ENCODE measurements at places on chromosomes 16 and 17.

DNA sequence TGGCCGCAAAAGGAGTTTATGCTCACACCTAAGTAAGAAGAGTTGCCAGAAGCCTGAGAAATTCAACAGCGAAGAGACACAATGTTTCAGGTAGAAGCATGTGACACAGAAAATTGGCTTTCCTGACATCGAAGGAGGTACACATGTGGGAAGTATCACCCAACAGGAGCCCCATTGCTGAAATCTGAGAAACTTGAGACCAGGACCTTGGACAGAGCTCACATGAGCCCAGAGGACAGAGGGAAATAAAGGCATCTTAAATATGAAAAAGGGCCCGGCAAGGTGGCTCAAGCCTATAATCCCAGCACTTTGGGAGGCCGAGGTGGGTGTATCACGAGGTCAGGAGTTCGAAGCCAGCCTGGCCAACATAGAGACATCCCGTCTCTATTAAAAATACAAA is 304.1 kb upstream of the C16orf82 start:
- no peak for DNase-seq

GRCh38 chr17:57657211-57657610 is 87.9 kb downstream of the CCDC182 start:
- DNase-seq, result no peak

- DNase-seq, result no peak
Observed at GRCh38 chr16:84503751-84504395, 586 bp downstream of the MEAK7 start.

DNA sequence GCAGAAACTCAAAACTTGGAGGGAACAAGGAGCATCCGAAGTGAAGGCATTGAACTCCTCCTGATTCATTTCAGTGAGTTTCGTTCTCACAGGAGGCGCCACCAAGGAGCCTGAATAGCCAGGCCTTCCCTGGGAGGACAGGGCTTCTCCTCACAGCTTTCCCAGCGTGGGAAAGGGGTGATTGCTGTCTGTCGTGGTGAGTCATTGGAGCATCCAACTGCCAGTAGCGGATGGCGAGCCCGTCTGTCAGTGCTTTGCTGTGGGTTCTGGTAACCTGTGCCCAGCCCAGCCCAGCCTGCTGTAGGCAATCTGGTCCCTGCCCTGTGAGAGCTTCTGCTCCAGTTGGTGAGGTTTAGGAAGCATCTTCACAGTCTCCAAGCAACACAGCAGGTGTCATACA is 28.3 kb downstream of the PLCD3 start:
- DNase-seq, result no peak

GRCh38 chr17:17053446-17054379 is 11.5 kb downstream of the MPRIP start:
- no peak for DNase-seq

DNA sequence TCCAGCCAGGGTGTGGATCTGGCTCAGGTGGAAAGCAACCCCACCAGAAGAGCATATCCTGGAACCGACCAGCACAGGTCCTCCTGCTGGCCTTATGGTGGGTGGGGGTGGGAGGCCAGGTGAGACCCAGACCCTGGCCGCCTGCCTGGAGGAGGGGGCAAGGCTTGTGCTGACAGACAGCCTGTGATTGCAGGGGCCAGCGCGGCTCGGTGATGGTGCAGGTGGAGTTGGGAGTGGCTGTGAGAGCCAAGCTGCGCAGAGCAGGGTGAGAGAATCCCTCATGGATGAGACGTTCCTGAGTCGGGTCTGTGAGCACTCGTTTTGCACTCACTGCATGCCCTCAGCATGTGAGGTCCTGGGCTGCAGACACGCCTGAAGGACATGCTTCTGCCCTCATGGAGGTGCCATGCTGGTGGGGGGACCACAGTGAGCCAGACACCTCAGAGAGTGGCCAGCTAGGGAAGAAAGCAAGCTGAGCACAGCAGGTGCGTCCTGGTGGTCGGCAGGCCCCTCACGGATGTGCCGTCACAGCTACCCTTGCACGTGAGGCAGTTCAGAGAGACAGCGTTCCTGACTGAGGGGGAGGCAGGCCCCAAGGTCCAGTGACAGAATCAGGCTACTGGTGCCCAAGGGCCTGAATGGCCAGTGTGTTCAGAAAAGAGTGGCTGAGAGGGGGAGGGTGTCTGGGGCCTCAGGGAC is 3.8 kb upstream of the KCNJ12 start:
- DNase-seq, result no peak

DNA sequence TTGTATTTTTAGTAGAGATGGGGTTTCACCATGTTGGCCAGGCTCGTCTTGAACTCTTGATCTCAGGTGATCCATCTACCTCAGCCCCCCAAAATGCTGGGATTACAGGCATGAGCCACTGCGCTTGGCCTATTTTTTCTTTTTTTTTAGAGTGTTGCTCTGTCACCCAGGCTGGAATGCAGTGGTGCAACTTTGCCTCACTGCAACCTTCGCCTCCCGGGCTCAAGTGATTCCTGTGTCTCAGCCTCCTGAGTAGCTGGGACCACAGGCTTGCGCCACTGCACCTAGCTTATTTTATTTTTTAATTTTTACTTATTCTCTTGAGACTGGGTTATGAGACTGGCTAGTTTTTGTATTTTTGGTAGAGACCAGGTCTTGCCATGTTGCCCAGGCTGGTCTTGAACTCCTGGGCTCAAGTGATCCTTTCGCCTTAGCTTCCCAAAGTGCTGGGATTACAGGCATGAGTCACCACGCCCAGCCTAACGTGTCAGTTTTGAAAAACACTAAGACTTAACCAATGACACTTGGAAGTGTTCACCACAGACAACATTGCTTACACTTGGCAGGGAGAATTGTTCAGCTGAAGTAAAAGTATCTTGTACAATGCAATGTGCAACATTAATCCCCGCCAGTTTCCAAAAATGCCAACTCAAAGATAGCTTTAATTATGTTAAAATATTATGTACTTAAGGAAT is 26.9 kb downstream of the ATAD5 start:
- no peak for DNase-seq

- DNase-seq, result no peak
Observed at GRCh38 chr17:7263801-7264078, 1.5 kb upstream of the CLDN7 start.

GRCh38 chr17:82517230-82517865 is 2.2 kb upstream of the FOXK2 start:
- no peak for DNase-seq

- no peak for DNase-seq
Observed at GRCh38 chr17:28528327-28529012, 22.3 kb downstream of the FOXN1 start.

GRCh38 chr17:4974115-4974670 is 6.6 kb upstream of the SPAG7 start:
- no peak for DNase-seq

DNA sequence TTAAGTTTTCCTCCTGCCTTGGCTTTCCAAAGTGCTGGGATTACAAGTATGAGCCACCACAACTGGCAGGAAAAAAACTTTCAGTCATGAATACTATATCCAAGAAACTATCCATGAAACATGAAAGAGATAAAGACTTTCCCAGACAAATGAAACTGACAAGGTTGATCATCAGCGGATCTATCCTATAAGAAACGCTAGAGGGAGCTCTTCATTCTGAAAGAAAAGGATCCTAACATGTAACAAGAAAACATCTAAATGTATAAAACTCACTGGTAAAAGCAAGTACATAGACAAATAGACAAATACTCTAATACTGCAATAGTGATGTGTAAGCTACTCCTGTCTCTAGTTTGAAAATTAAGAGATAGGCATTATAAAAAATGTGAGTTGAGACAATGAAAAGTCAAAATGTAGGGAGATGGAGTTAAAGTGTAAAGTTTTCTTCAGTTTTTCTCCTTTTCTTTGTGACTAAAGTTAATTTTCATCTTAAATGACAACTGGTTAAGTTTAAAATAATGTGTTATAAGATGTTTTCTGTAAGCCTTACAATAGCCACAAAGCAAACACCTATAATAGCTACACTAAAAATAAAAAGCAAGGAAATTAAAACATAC is 79.6 kb upstream of the TEKT1 start:
- no peak for DNase-seq

DNA sequence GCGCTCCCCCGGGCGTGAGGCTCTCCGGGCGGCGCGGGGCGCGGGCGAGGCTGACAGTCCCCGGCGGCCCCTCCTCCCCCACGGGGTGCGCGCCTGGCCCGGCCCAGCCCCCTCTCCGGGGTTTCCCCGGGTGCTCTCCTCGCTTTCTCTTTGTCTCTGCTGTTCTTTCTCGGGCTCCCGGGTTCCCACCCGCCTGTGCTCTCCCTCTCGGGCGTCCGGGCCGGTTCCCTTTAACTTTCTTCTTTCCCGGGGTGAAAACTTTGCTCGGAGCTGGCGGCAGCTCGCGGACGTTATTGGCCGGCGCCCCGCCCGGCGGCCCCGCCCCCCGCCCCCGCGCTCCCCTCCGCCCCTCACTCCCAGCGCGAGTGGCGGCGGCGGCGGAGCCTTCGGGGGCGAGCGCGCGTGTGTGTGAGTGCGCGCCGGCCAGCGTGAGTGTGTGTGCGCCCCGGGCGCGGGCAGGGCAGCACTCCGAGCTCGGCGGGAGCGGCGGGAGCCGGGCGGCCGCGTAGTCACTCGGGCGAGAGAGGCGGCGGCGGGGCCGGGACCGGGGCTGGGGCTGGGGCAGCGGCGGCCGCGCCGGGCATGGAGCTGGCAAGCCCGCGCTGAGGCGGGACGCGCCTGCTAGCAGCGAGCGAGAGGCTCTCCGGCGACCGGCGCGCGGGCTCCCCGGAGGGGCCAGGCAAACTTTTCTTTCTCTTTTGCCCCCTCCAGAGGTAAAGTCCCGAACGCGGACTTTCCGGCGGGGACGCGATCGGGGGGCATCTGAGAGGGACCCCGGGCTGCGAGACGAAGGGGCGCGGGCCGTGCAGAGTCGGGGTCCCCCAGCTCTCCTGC is at the start of gene NTN1:
Gene NTN1, plus strand, starts transcription at position 353 of the 834 bp plus-strand sequence. CDS start 864 bp downstream, outside the sequence.
- DNase-seq, result no peak

DNA sequence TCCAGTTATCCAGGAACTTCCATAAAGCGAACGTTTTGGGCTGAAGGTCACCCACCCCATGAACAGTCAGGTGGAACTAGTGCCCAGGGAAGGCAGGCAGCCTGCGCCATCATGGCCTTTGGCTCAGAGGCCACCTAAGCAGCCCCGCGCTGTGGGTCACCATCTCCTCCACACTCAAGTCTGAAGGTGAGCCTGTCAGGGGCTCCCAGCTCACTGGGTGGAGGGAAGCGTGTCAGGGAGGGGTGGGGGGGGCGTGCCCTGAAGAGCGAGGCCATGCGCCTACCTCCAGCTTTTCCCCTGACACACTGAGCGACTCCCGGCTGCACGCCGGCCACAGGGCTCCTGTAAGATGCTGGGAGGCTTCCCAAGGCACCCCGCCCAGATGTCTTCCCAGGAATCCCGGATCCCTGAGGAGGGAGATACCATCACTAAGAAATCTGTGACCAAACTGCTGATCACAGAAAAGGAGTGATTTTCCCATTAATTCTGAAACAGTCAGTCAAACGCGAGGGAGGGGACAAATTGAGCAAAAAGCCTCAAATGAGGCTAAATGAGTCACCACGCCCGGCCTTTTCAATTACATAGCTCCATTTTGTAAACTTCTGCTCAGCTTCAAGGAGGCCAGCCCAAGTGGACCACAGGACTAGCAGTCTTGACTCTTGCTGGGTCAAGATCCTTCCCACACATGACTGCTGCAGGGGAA is 26.5 kb upstream of the SLC25A19 start:
- no peak for DNase-seq

GRCh38 chr17:44607836-44608690 is 48.2 kb upstream of the MEIOC start:
- DNase-seq, result no peak

DNA sequence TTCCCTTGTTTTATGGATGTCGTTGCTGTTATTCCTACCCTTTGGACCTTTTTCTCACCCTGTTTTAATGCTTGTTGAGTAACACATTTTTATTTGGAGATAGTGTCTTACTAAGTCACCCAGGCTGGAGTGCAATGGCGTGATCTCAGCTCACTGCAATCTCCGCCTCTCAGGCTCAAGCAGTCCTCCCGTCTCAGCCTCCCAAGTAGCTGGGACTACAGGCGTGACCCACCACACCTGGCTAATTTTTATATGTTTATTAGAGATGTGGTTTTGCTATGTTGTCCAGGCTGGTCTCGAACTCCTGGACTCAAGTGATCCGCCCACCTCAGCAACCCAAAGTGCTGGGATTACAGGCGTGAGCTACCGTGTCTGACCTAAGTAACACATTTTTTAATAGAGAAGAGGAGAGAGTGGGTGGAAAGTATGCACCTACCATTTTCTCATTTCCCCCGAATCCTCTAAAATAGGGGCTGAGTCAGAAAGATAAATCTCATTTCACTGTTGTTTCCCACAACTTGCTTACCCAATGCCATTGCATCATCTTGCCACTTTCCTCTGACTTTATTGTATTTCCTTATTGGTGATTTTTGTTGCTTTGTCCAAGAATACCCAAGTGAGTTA is 7.0 kb downstream of the DHX40 start:
- no peak for DNase-seq

GRCh38 chr17:77420804-77421629 is 280.2 kb downstream of the SEC14L1 start:
- no peak for DNase-seq

GRCh38 chr16:81693041-81693743 is 85.9 kb upstream of the PLCG2 start:
- no peak for DNase-seq

DNA sequence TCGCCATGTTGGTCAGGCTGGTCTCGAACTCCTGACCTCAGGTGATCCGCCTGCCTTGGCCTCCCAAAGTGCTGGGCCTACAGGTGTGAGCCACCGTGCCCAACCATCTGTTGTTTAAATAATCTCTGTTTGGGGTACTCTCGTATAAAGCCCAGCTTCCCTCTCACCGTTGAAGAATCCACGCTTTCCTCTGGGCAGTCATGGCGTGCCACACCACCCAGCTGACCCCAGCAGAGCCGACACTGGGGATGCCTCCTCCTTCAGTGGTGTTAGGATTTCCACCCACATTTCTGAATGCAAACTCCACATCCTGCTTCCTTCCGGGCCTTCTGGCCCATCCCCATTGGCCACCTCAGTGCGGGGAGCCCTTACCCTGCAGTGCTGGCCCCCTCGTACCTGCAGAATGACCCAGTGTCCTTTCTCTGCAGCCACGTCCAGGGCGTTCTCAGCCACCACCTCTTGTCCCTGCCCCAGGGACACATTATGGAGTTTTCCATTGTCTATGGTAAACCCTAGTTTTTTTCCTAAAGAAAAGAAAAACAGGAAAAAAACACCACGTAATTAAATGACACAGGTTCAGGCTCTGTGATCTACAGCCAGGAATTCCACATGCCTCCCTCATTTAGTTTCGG is 60.4 kb downstream of the PGS1 start:
- no peak for DNase-seq

GRCh38 chr17:49390548-49391324 is 23.9 kb downstream of the PHB1 start:
- DNase-seq, result no peak

GRCh38 chr16:62370445-62370844 is 334.2 kb upstream of the CDH8 start:
- DNase-seq, result no peak
